Endothelial cell (in vitro differentiated cells): ENCODE measurements at places on chromosomes 13 and 19. TPM values are rescaled to one million over a fixed set of nuclear protein-coding genes. Genes with fewer than 3 reads are reported as not detected.
A peak's percentile ranks its signal among the peaks of the same experiment; 100 is the strongest.

DNA sequence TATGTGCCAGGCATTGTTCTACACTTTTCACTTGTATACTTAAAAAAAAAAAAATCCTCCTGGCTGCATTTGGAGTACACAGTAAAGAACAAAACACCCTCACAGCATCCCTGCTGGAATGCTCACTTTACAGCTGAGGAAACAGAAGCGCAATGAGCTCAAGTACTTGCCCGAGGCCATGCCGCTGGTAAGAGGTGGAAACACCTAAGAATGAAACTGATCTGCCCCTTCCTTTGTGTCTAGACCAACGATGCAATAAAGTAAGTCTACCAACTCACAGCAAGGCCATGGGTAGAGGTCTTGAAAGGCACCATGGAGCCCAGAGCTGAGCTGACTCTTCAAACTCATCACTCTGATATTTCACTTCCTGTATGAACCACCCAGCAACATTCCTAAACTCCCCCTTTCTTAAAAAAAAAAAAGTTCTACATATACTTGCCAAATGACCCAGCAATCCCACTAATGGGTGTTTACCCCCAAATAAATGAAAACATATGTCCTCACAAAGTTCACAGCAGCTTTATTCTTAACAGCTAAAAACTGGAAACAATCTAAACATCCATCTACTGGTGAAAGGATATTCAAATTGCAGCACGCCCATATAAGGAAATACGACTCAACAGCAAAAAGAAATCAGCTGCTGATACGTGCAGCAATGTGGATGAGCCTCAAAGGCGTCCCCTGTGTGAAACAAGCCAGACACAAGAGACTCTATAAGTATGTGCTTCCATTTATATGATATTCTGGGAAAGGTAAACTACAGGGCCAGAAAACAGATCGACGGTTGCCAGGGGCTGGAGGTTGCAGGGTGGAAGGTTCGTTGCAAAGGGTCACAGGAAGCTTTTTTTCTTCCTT, 236.6 kb upstream of the MAB21L1 start:
- DNase-seq, result no peak

DNA sequence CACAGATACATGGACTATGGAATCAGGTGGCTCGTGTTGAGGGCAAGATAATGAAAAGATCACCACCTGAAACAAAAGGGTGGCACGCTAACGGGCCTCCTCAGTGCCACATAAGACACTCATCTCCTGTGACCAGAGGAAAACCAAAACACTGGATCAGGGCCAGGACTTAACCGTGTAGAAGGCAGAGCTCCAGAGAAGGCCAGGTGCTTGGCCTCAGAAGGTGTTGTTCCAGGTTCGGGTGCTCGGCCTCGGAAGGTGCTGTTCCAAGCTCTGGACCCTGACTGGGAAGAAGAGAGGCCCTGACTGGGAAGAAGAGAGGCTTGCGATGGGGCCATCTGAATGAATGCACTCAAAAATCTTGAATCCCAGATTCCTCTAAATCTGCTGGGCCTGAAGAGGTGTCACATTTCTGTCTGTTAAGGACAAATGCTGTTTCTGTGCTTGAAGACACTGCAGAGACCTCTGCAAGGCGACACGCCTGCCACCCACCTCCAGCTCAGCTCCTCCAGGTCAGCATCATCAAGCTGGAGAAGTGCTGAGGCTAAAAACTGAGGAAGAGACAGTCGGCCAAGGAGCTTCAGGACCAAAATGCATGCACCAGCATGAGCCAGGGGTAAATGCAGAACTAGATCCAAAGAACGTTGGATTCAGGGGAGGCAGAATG, 2.7 kb upstream of the RASA3 start:
- no peak for DNase-seq

GRCh38 chr13:50608370-50608769, 235.1 kb downstream of the DLEU7 start:
- no peak for DNase-seq

- DNase-seq, result no peak
Observed at GRCh38 chr19:31693131-31693932, 344.1 kb upstream of the TSHZ3 start.

GRCh38 chr19:35090506-35091214, 25.0 kb upstream of the FXYD3 start:
- peak; percentile 60 for DNase-seq

- no peak for DNase-seq
Observed at GRCh38 chr13:23758798-23759527, 130.2 kb downstream of the MIPEP start.

DNA sequence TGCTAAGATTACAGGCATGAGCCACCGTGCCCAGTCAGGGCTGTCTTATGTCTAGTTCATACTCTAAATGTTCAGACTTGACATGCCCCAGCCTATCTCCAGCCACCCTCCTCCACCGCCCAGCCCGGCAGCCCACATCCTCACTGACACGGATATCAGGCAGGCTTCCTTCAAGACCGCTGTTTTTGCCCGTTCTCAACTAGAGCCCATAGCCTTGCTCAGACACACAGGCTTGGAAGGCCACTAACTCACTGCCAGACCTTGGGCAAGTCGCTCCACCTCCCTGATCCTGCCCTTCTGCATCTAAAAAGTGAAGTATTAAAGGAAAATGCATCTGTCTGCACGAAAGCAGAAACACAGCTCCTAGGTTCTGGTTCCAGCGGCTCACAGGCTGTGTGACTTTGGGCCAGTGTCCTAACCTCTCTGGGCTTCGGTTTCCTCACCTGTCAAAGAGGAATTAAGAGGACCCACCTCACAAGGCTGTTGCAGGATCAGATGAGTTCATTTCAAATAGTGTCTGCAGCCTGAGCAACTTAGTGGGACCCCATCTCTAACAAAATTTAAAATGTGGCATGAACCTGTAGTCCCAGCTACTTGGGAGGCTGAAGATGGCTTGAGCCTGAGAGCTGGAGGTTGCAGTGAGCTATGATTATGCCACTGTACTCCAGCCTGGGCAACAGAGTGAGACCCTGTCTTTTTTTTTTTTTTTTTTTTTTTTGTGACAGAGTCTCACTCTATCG, 14.5 kb upstream of the CERS4 start:
- DNase-seq, result peak; percentile 31

DNA sequence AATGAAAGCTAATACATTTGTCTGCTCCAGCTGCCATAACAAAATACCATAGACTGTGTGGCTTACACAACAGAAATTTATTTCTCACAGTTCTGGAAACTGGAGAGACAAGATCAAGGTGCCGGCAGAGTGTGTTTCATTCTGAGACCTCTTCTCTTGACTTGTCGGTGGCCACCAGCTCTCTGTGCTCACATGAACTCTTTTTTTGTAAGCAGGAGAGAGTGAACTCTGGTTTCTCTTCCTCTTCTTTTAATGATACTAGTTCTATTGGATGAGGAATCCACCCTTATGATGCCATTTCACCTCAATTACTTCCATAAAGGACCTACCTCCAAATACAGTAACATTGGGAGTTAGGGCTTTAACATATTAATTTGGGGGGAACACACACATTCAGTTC, 11.7 kb downstream of the KCTD12 start:
- no peak for DNase-seq

- no peak for DNase-seq
Observed at GRCh38 chr13:73718246-73718645, 416.0 kb downstream of the KLF12 start.

- no peak for DNase-seq
Observed at GRCh38 chr13:111663953-111664421, 343.5 kb downstream of the TEX29 start.

DNA sequence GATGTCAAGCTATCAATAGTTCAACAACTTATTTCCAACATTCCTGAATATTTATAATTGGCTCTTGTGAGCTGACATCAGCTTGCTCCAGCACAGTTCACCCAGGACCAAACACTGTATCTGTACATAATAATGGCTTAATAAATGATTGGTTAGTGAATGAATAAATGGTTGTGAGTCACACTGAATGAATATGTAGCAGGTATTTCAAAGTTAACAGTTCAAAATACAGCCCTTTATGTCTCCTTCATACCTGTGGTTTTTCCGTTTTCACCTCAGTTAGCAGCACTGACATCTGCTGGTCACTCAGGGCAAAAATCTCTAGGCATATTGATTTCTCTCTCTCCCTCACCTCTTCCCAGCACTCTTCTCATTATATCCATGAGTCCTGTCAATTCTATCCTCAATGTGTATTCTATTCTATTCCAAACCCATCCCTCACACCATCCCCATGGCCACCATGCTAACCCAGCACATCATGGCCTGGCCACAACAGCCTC, 76.3 kb downstream of the PEG3 start:
- no peak for DNase-seq

DNA sequence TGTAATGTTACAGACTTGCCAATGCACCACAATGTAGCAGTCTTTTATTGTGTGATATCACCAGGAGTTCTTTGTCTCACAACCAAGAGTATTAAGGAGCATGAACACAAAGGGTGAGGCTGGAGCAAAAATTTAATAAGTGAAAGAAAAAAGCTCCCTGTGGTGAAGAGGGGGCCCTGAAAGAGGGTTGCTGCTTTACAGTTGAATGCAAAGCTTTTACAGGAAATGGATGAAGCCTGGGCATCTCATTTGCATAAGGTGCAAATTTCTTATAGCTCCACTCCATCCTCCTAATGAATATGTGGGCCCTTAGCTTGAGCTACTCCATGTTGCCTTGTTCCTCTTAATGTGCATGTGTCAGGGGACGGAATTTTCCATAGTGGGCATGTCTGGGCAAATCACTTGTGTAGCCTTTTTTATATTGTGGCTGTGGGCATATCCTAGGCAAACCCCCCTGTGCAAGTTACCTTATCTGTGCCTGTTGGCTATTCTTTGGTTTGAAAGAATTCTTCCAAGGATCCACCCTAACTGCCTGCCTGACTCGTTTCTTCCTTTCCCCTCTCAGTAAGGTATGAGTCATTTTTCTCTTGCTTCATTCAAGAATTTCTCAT, 45.3 kb upstream of the TRPC4 start:
- no peak for DNase-seq

DNA sequence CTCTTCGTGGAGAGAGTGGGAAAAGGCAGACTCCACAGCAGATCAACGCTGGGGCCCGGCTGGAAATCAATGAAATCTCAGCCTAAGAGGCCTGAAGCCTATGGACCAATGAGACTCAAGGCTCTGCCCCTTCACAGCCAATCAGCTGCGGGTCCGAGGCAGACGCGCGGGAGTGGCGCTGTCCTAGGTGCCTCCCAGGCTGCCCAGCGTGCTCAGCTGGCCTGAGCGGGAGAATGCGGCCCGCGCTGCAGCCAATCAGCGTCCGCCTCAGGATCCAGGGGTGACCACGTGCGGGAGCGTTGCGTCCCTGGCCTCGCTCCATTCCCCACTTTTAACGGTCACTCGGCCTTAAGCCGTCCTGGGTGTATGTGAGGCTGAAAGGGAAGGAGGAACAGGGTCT, at the start of gene ZBTB32:
TSS of gene ZBTB32 (plus strand) at position 341 of the 400 bp plus-strand sequence. CDS start 10,069 bp downstream, outside the sequence.
- peak; percentile 37 for DNase-seq

- DNase-seq, result peak; percentile 7
Observed at GRCh38 chr13:44403461-44404056, 29.9 kb downstream of the SERP2 start.

DNA sequence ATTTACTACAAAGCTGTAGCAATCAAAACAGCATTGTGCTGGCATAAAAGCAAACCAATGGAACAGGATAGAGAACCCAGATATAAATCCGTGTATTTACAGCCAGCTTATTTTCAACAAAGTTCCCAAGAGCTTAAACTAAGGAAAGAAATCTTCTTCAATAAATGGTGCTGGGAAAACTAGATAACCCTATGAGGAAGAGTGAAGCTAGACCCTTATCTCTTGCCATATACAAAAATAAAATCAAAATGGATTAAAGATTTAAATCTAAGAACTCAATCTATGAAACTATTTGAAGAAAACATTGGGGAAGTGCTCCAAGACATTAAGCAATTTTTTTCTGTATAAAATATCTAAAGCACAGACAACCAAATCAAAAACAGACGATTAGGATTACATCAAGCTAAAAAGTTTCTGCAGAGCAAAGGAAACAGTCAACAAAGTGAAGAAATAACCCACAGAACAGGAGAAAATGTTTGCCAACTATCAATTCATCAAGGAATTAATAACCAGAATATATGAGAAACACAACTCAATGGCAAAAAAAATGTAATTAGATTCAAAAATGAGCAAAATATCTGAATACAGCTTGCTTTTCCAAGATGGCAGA, 480.7 kb downstream of the LMO7 start:
- no peak for DNase-seq

GRCh38 chr13:31264151-31264550, 64.4 kb downstream of the B3GLCT start:
- no peak for DNase-seq

- no peak for DNase-seq
Observed at GRCh38 chr13:54845351-54845965, 1816.8 kb downstream of the OLFM4 start.

DNA sequence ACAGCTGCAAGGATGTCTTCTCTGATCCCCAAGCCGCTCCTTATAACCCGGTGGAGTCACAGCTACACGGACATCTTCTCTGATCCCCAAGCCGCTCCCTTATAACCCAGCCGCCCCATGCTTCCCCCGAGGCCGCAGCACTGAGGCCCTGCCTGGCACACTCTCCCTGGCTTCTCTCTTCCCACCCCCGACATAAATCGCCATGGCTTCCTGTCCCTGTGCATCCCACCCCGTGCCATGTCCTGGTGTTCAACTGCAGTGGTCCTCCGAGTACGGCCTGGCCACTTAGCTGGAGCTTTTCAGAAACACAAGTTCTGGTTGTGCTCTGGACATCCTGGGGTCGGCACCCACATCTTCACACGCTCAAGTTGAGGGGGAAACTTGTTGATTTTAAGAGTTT, 60.4 kb downstream of the RASA3 start:
- DNase-seq, result no peak

GRCh38 chr13:32093006-32093405, 61.4 kb downstream of the FRY start:
- no peak for DNase-seq

DNA sequence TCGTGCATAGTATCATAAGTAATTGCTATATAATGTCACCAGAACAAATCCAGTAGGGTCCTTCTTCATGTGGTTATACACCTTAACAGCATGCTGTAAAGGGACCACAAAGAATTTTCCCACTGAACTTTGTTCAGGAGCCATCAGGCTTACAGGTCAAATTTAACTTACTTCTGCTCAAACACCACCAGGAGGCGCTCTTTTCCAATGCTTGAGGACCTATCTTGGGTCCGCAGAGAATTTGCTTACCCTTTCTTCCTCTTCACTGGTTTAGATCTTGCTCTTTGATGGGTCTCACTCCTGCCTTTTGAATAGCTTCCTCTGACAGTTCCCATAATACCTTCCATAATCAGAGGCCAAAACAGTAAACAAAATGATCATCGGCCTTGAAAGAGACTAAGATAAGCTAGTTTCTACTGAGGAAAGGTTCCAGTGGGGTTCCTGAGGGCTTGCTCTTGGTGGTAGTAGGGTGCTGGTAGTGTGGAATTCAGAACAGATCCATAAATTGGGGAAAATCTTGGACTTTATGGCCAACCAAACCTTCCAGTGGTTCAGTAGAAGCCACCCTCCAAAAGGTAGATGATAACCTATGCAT, 37.4 kb downstream of the SCGB2B2 start:
- peak; percentile 55 for DNase-seq

- DNase-seq, result peak; percentile 90
Observed at GRCh38 chr19:2474232-2475017, 1.5 kb upstream of the GADD45B start.

The PTPRS gene
- total RNA-seq, result 93.7 TPM

The ACOD1 gene
- not detected for total RNA-seq

The SLC25A41 gene
- 0.23 TPM for total RNA-seq

The IL17D gene
- total RNA-seq, result 2.1 TPM

The ZNF574 gene
- total RNA-seq, result 19.7 TPM

The ZNF528 gene
- 3.9 TPM for total RNA-seq

The SERPINE3 gene
- total RNA-seq, result not detected

The JAK3 gene
- total RNA-seq, result 30.9 TPM

The NLRP11 gene
- not detected for total RNA-seq
